ENCODE measurements at places on chromosomes 16 and 17.

DNA sequence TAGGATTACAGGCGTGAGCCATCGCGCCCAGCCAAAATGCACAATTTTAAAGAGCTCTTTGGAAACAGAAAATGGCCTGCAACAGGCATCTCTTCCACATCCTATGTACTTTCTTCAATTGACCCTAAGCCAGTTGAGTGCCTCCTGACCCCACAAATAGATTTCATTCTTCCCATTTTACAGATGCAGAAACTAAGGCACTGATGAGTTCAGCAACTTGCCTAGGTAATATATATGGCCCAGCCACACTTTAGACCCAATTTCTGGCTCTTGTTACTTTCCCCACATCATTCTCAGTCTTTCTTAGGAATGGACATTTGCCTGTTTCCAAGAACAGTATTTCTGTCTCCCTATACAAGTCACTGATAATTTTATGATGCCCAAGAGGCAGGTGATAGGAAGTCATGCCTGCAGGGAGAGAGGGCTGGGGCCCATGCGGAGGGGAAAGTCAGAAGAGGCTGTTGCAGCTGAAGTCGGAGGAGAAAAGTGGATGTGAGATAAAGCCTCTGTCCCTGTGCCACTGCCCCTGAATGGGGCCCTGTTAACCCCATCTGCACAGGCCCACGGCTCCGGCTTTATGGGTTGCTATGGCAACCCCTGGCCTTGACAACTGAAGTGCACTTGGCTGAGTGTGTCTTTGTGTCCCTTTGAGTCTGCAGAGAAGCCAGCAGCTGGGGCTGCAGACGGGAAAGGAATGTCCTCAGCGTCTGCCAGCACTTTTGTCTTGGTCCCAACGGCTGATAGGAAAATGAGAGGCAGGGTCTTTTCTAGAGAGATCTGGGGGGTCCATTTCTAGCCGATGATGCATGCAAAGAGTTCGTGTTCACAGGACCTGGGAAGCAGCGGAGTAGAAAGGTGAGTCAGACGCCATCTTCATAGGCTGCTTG lies 45.9 kb downstream of the ABAT start:
- DNase-seq = peak; percentile 86

GRCh38 chr16:56938664-56939513 lies 6.9 kb downstream of the HERPUD1 start:
- DNase-seq = no peak

DNA sequence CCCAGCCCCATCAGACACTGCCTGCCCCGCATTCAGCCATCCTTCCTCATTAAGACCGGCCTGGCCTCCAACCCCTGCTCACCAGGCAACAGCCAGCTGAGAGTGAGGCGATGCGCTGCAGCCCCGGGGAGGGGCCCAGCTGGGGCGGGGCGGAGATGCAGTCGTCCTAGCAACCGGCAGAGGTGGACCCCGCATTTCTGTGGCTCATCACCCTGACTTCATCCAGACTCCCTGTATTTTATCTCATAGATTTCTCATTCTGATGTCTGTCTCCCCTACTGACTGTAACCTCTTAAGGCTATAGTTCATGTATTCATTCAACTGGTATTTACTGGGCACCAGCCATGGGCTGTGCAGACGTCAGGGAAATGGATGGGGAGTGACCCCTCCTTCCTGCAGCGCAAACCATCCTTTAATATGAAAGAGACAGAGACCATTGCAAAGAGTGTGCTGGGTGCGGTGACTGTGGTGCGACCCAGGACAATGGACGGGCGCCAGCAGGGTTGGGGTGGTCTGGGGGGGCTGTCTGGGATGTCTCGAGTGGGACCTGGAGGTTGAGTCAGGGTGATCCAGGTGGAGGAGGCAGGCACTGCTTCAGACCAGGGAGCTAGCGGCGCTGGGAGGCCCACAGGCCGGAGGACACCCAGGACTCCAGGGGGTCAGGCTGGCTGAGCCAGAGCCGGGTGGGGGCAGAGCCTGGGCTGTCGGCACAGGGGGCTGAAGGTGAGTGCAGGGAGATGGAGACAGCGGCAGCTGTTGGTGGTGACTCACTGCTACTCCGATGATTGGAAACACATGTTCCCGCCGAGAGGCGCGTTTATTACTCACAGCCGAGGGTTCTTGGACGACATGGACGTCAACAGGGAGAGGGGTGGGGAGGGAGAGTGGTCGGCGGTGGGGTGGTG lies 10.5 kb upstream of the TIMP2 start:
- DNase-seq = peak; percentile 51

DNA sequence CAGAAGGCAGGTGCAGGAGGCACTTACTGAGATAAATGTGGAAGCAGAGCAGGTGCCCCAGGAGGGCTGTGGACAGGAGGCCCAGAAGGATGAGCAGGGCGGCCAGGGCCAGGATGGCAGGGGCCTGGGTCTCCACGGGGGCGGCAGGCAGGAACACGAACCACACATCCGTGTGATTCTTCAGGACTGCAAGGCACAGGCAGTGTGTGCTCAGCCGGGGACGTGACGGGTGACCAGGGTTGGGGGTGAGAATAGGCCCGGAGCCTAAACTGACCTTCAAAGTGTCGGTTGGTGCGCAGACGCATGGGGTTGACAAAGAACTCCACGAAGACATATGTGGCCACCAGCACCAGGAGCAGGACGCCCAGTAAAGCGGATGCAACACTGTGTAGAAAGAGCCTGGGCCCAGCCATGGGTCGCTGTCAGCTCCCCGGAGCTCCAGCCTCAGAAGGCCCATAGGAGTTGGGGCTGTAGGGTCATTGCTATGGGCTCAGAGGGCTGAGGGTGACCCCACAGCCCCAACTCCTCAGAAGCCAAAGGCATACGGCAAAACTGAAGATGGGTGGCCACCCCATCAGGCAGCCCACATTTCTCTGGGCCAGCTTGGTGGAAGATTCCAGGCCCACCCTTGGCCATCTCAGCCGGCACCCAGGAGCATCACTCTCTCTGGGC lies 5.4 kb upstream of the TPPP3 start:
- no peak for DNase-seq

DNA sequence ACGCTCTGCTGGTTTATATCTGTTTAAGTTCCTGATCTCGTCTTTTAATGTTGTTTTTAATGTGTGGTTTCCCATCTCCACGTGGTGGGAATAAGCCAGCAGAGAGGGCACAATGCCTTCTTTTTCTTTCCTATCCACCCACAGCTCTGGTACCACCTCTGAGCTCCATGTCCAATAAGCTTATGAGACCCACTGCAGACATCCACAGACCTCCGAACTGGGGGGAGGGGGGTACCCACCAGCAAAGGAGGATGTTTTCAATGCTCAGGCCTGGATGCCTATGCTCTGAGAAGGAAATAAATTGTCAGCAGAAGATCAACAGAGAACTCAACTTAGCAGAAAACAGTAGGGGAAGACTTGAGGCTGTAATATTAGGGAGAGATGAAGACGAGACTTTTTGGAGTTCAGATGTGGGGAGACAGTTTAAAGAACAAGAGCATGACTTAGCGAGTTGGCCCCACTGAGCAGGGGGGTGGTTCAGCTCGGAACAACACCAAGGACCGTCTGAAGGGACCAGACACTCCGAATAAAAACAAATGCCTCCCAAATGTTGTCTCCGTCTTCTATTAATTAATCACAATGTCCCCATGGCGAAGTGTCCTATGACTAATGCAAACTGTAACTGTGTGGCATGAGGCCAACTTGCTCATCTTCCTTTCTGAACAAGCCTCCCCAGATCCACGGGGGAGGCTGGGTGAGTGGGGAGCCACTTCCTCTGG lies 62.7 kb downstream of the GAS7 start:
- no peak for DNase-seq

Measured in NCI-H82 (cell line).